ENCODE measurements at places on chromosomes 6 and 20. TPM values are rescaled to one million over a fixed set of nuclear protein-coding genes. Genes with fewer than 3 reads are reported as not detected.

GRCh38 chr6:37765182-37765775, 54.2 kb upstream of the ZFAND3 start:
- DNase-seq, result no peak

- DNase-seq, result no peak
These were observed 108.0 kb upstream of the MAP3K4 start for GRCh38 chr6:160883560-160883959.

DNA sequence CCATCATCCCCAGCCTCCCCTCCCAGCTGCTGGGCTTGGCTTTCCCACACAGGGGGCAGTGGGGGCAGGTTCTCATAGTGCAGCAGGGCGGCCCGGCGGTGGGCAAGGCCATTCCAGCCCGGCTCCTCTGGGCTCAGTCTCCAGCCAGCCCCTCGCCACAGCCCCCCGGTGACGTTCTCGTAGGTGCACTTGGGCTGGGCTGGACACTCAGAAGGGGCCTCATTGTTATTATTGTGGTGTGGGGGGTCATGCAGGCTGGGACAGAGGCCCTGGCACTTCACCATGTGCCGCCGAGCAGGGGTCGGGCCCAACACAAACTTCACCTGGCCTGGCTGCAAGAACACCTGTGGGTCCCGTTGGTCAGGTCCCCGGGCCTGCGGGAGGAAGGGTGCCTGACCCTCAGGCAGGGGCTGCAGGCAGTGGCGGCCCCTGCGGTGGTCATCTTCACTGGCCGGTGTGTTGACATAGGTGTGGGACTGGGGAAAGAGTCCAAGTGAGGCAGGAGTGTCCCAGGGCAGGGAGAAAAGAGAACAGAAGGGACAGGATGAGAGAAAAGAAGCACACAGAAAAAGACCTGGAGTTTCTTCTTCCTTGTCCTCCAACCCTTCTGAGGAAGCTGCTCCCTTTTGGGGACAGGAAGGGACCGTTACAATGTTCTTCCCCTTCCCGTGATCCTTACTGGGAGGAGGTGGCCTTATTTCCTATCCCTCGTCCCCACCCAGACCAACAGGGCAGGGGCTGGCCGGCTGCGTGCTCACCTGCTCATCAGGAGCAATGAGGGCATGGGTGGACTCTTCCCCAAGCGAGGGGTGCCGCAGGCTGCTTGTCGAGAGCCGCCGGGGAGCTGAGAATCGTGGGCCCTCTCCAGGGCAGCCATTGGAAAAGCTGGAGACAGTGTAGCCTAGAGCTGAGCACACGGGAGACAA, 8.4 kb downstream of the FRS3 start:
- peak; percentile 33 for DNase-seq

GRCh38 chr6:125019918-125020317, 57.7 kb downstream of the RNF217 start:
- DNase-seq, result no peak

DNA sequence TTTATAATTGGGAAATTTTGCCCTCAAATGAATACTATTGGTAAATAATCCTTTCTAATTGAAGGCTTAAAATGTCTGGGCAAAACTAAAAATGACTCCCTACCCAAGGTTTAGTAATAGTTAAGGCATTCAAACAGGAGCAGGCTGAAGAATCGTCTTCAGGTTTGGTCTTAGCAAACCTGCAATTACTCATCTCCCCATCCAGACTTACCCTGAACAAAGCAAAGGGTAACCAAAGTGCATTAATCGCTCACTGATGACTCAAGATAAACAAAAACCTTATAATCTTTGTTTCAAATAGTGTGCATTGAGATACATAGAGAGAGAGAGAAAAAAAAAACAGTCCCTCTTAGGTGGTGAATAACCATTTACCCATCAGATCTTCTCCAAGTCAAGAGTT, 225.5 kb downstream of the BMP2 start:
- no peak for DNase-seq

DNA sequence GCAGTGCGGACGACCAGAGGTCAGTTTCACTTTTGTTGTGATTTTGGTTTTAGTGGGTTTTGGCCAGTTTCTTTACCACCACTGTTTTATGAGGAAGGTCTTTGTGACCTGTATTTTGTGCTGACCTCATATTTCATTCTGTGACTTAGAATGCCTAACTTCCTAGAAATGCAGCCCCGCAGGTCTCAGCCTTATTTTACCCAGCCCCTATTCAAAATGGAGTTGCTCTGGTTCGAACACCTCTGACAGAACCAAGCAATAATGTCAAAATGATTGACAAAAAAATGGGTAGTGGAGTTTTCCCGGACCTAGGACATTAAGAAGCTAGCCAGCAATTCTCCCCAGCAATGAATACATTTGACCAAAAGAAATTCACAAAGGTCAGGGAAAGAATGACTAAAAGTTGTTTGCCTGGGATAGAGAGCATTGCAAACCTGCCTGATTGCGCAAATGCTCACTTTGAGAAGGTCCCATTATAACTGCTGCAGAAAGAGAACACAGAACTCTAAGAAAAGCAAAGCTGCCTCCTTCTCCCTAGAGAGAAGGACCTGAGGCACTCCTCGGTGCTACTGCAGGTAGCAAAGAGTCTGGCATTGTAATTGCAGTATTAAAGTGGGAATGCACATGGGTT, 288.8 kb downstream of the ADGB start:
- no peak for DNase-seq

DNA sequence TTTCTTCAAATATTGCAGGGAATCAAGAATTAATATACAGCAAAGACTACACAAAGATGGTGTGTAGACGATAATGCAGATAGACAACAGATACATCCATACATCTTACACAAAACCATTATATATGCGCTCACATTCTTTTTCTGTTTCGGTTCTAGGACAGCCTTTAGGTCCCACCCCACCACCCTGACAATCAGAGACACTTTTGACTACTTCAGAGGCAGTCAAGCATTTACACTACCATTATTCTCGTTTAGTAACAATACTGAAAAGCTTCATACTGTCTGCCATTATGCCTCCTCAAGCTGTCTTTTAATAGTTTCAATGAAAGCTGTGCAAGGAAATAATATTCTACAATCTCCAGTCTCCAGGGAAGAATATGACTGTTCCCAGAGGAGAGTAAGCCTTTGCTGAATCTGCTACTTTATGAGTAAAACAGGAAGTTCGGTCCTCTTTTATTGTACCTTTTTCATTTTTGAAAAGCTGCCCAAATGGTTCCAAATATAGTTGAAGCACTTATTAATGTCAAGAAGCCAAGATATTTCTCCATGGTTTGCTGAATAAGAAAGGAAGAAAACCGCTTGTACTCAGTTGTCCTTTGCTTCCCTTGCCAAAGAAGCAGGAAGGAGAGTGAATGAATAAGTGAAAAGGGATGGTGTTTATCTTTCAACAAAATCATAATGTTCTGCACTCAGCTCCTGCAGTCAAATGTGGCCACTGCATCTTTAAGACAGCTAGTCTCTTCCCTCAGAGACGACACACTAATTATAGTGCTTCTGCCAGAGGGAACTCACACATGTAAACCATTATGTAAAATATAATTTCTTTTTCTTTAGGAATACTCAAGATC, 468.3 kb downstream of the CDC5L start:
- DNase-seq, result no peak

GRCh38 chr6:37566111-37566949, 66.6 kb upstream of the CCDC167 start:
- peak; percentile 97 for DNase-seq

GRCh38 chr6:167892835-167893815, 66.4 kb downstream of the AFDN start:
- DNase-seq, result peak; percentile 20

DNA sequence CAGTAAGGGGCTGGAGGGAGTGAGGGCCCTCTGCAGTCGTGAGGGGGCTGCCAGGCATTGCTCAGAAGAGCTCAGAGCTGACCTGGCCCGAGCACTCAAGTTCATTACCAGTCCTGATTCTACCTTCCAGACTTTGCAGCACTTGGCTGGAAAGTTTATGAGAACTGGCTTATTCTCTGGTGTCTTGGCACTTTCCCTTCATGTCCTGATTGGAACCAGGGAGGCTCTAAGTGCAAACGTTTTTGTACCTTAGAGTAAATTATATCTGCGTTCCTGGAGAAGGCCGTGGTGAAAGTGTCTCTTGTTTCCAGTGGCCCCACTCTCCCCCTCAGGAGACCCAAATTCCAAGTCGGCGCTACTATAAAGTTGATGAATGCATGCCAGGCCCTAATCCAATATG, 402.3 kb downstream of the CDC5L start:
- DNase-seq, result no peak

TMC2 gene
- not detected for total RNA-seq

JAG1 gene
- total RNA-seq, result 21.9 TPM

DNA sequence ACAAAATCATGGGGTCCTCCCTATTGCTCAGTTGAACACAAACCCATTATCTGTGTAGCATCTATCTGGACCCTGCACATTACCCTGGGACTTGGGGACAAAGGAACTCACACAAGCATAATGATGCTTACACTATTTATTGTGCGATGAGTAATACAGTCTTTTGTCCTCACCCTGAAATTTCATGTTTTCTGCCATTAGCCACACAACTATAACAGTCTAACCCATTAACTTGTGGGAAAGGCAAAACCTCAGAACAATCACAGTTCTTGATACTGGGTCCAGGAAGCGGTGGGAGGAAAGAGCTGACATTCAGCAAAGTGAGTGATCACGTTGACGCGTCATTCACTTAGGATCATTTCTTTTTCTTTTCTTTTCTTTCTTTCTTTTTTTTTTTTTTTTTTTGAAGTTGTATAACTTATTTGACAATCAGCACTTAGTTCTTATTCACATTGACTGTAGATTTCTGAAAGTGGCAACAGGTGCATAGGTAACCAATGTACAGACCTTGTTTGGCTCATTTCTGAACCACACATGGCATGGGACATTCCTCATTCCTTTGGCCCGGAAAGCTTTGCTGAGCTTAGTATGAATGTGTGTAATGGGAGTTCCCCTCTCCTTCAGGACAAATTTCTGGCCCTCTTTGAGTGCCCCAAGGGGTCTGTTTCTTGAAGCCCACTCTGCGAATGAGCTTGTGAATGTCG, 94.8 kb upstream of the CNKSR3 start:
- no peak for DNase-seq

DNA sequence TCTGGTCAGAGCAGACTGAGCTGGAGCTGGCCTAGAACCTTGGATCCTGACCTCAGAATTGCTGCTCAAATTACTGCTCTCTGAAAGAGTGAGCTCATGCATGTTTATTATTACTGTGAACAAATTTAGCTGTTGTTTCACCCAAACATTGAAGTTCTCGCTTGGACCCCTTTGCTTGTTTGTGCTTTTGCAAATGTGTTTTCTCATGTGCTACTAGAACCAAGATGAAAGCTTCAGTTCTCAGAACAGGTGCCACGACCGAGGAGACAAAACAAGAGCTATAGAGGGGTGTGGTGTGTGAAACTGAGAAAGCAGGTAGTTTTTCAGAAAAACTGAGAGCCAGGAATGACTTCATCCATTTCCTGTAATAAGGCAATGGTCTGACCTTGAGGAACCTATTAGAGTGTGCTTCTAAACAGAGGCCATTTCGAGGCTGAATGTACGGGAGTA, 50.0 kb upstream of the ESR1 start:
- no peak for DNase-seq
